ENCODE measurements at places on chromosomes 16 and 17.

GRCh38 chr17:80354336-80354735 lies 60.6 kb upstream of the ENDOV start:
- no peak for DNase-seq

DNA sequence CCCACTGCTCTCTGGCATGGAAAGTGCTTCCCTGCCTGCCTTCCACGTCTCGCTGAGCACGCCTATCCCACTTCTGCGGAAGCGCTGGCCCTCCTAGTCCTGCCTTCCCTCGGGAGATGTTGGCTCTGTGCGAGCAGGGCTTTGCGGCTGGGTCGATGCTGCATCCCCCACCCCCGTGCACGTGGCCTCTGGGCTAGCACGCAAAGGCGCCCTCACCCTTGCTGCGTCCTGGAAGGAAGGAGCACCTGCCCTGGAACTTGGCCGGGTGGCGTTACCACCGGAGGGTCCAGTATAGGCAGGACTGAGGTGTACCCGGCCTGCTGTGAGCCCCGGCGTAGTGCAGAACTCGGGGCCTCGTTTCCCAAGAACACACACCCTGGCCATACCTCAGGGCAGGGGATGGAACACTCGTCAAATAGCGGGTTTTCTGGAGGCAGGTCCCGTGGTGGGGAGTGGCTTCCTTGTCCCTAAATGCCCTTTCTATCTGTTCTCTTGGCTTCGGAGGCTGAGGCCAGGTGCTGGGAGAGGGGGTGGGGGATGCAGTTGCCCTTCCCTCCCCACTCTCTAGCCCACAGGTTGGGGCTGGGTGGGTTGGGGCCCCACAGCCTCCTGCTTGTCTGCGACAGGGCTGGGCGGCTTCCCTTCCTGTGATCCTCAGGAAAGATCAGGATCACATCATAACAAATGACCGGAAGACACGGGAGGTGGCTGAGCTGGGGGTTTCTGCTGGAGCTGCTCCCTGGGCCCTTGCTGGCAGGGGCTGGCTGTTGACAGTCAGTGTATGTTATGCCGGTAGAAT lies 17.4 kb downstream of the BAIAP2 start:
- DNase-seq: no peak

DNA sequence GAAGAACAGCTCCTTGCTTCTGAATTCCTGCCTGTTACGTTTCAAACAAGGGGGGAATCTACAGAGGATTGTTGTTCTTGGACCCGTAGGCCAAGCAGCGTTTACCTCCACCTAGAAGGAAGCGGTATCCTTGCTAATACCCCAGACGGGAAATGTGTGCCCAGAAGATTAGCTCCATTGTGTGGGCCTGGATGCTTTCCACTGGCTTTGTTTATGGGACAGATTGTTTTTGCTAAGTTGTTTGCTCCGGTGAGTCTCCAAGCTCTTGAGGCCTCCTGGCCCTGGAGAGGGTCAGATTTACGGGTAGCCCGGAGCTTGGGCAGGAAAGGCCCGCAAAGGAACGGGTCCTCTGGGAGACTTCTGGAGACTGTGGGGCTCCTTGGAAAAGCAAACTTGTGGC lies 28.4 kb upstream of the MRTFB start:
- no peak for DNase-seq

DNA sequence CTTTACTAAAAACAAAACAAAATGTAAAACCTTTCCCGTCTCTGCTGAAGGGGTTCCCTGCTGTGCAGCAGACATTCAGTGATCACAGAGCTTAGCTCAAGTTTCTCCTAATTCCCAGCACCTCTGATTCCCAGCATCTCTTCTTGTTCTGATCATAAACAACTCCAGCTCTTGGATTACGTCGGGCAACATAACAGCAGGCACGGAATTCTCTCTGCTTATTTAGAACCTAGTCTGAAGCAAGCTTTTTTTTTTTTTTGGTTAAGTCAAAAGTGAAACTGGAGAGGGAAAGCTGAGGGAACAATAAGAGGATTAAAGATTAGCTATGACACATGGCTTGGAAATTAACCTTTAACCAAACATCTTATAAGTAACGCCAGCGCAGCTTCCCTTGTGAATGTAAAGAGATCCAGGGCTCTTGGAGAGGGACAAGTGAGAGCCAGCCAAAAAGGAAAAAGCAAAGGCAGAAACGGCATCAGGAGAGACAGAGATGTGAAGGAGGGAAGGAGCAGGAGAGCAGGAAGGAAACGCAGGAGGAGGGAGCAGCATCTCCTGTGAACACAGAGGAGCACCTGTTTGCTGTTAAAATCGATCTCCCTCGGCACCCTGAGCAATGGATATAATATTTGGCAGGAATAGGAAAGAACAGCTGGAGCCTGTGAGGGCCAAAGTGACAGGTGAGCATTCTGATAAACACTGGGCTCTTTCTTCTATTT lies at the start of gene BCO1:
TSS of gene BCO1 (plus strand) at position 394 of the 716 bp plus-strand sequence. CDS start at position 614, 220 bp downstream.
- DNase-seq: peak; percentile 68

DNA sequence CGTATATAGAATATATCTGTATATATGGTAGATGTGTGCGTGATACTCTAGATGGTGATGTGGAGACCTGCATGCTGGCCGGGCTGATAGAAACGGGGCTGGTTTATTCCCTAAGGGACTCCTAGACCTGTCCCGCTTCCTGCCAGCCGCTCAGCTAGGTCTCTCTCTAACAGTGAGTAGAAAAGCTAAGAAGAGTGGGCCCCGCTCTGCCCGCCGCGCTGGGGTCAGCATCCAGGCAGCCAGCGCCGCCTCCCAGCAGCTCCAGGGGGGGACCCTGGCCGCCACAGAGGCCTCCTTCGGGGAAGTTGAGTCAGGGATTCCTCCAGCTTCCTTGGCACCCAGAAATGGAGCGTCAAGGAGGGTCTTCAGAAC lies 9.4 kb downstream of the CYGB start:
- no peak for DNase-seq

DNA sequence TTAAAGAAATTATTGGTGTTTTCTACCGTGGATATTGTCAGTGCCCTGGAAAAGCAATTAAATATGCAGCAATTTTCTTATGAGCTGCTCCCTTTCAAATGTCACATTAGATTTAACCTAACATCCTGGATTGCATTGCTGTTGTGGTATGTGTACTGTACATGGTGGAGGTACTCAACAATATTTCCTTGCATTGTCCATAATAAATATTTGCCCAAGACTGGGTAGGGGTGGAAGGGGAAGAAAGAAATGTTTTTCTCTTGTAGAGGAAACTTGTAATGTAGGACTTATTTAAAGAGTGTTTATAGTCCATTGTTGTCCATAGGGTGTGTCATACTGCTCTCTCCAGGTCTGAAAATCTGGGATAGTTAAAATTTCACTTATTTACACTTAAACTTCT lies 346.2 kb upstream of the TBX2 start:
- DNase-seq: no peak

- no peak for DNase-seq
Measured at GRCh38 chr16:80693553-80693952, 110.8 kb downstream of the CDYL2 start.

GRCh38 chr17:57911834-57912673 lies 43.2 kb downstream of the CUEDC1 start:
- peak; percentile 75 for DNase-seq

DNA sequence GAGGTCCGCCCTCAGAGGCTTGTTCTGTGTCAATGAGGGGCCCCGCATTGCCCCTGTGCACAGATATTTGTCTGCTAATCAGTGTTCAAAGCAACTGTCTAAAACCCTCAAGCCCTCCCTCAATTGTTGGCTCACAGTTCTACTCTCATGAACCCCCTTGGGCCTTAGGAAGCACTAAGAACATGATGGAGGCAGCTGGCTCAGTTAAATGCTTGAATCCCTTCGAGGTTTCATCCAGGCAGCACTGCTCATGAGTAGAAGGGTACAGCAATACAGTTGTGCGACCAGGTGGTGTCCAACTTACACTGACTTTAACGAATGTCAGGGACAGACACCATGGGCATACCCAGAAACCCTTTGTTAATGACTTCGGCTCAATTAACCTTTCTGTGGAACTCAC lies 89.2 kb upstream of the WSCD1 start:
- no peak for DNase-seq

- no peak for DNase-seq
Measured at GRCh38 chr16:71927787-71928186, 32.5 kb downstream of the IST1 start.

DNA sequence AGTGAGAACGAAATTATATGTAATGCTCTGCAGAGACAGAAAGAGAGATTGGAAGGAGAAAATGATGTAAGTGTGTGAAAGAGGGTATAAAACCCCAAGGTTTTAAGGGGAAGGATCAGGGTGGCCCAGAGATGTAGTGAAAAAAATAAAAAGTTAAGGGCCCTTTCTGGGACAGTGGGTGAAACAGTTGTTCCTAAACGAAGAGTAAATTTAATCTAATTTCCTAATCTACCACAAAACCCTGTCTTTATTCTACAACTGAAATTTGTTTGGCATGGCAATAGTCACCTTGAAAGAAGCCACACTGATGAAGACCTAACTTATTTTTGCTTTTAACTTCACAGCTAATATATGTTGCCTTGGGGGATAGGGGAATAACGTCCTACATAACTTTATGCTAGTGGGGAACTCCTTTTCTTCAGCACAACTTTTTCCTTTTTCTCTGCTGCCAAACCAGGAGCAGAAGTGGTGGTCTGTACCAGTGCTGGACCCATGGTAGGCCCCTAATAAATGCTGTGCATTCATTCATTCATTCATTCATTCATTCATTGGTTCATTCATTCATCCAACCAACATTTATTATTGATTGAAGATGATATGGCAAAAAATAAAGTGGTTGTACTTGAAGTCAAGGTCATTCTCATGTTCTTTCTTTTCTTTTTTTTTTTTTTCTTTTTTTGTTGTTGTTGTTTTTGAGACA lies 25.4 kb downstream of the CALCOCO2 start:
- DNase-seq: no peak

DNA sequence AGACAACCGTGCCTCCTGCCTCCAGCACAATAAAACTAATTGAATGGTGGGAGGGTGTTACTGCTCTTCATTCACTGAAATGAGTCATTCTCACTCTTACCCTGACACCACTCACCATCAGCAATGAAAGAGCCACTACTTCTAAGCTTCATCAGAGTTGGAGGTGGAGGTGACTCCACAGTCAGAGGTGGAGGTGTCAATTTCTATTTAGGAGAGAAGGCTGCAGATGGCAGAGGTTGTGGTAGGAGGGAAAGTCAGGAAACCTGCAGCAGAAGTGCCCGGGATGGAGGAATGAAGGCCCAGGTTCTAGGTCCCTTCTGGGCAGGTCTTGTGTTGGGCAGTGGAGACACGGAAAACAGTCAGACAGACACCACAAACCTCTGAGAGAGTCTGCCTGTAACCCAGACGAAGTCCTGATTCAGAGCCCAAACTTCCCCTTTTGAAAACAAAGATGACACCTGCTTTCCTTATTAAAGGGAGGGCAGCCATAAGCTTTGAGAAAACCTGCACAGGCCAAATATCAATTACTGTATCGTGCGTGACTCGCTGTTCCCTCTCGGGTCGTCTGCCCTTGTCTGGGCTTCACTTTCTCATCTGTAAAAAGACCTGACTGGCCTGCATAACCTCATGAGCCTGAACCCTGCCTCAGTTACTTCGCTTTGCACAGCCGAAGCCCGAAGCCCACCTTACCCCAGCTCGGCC lies 668 bp downstream of the ATPAF2 start:
- DNase-seq: no peak

GRCh38 chr17:182050-182751 lies 751 bp upstream of the DOC2B start:
- DNase-seq: no peak

DNA sequence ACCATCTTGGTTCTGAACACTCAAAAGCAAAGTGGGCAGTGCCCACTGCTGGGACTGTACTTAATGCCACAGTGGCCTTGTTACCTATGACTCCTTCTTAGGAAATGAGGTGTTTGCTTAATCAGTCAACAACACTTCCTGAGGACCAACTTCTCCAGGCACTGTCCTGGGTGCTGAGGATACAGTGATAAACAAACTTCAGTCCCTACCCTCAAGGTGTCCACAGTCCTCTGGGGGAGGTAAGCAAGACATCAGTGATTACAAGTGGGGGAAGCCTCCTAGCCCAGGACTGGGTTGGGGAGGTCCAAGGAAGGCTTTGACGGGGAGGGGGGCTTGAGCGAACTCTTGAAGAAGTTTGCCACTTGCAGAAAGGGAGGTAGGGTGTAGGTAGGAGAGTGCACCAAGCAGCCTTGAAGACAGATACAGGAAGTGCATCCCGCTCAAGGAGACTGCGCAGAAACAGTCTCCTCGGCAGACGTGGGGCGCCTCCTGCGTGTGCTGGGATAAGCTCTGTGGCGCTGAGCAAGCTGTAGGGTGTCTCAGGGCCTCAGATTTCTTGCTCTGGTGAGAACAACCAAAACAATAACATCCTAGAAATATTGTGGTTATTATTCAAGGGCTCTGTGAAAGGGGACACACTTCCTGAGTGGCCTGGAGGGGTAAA lies 2.6 kb upstream of the ABCC3 start:
- DNase-seq: no peak

- DNase-seq: no peak
Measured at GRCh38 chr17:78650093-78650715, 73.0 kb upstream of the DNAH17 start.

- DNase-seq: no peak
Measured at GRCh38 chr17:79568661-79569060, 42.2 kb downstream of the RBFOX3 start.

DNA sequence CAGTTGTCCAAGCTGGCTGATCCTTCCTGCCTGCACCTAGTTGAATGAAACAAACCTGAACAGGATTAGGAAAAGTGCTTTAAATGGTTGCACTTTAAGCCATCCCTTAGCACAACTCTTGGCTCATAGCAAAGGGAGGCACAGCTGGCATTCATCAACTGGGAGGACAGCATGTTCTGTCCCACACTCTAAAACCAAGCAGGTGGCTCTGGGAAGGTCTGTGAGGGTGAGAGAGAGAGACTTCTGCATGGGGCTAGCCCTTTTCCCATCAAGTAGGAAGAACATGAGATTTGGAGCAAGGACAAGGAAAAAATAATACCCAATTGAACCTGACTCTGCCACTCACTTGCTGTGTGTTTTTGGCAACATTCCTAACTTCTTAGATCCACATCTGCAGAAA lies 140.9 kb upstream of the CCL2 start:
- no peak for DNase-seq

GRCh38 chr16:27429330-27429871 lies 27.4 kb downstream of the IL21R start:
- no peak for DNase-seq

GRCh38 chr17:1083451-1084187 lies 86.7 kb downstream of the TIMM22 start:
- no peak for DNase-seq

DNA sequence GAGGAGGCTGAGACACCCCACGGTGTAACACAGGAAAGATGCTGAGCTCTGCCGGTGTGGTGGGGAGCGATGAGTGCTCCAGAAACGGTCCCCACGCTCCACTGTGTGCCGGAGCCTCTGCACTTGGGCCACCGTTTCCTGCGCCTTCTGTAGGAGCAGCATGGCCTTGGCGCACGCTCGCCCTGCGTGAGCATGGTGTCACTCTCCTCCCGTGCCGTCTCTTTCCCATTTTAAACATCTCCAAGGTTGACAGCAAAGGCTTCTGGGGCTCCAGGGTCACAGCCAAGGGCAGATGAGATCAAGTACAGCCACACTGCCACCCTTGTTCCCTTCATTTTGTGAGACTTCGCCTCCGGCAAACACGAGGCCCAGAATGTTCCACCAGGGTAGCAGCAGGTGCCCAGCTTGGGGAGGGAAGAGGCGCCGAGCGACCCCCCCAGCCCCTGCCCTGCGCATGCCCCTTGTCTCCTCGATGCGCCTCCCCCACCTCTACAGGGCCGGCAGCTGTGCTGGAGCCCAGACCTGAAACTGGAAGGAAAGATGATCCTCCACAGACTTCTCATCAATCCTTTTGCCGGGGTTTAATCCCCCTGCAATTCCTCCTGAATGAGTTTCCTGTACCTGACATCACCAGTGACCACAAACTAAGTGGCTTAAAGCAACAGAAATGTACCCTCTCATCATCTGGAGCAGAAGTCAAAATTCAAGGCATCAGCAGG lies 19.9 kb upstream of the OSGIN1 start:
- DNase-seq: no peak

GRCh38 chr17:9021992-9022572 lies 772 bp downstream of the NTN1 start:
- no peak for DNase-seq
